Activated CD4-positive, alpha-beta memory T cell treated with anti-CD3 and anti-CD28 coated beads, Interleukin-2, amount 10 ng/mL, durations not matched to agents 7 days and 5 days (primary cell): ENCODE measurements at places on chromosomes 1 and 21.

- no peak for DNase-seq
Measured at GRCh38 chr1:247089616-247090375, 11.2 kb upstream of the ZNF670 start.

GRCh38 chr1:70896224-70896623 lies 151.4 kb downstream of the PTGER3 start:
- DNase-seq, result no peak

- DNase-seq, result no peak
Measured at GRCh38 chr1:227949341-227949921, 1.7 kb upstream of the WNT9A start.

DNA sequence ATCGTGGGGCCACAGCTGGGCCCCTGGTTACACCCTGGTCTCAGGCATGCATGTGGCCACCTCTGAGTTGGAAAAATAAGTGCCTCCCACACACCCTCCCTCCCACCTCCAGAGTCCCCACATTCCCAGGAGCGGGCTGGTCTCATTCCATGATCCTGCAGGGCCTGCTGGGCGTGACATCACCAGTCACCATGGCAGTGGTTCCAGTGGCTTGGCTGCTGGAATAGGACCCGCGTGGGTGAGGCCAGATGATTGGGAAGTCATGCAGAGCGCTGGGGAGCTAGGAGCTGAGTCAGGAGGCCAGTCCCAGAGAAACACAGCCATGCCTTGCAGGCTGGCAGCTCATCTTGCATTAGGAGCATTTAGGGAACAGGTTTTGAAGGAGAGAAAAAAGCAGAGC lies 125.4 kb upstream of the TMEM51 start:
- no peak for DNase-seq

DNA sequence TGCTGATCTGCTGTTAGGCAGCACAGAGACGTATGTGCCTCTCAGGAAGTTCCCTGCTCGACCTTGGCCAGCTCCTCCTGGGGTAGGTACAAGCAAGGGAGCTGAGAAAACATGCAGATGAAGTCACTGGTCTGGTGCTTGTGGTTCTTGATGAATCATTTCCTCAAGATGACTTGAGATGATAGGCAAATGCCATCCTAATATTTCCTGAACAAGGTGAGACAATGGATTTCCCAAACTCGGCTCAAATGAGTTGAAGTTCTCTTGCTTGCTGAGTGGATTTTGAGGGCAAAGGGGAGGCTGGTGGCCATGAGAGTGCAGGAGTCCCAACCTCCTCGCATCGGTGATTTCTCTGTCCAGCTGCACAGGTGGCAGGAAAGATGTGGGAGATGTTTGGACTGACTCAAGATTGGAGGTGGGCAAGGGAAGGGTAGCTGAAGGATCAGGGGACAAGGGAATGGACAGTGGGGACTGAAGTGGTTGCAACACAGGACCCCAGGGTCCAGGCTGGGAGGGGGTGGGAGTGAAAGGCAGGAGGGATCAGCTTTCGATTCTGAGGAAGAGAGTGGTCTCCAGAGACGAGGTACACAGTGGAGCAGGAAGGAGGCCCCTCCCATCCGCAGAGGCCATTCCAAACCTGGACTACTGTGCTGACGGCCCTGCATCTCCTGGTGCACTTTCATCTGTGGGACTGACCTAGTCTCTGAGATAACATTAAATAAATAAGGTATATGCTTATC lies 63.9 kb downstream of the CAPN2 start:
- peak; percentile 60 for DNase-seq

DNA sequence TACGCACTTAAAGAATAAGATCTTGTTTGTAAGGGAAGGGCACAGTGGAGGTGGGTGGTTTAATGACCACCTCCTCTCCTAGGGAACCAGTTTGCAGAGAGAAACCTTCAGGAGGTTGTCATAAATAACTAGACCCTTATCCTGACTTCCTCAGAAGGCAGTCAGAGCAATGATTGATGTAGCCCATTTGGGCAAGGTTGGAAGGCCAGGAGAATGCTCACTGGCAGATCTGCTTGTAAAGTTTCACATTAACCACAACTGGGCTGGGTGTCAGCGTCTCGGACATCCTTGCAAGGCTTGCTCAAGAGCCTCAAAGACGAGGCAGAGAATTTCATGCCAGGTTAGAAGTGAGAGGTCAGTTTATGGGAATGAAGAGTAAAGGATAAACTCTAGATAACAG lies 87.6 kb upstream of the TRABD2B start:
- no peak for DNase-seq

- DNase-seq, result no peak
Measured at GRCh38 chr1:231162970-231163829, 1.3 kb downstream of the TRIM67 start.

- no peak for DNase-seq
Measured at GRCh38 chr1:234570329-234571120, 39.5 kb downstream of the IRF2BP2 start.

GRCh38 chr1:46489638-46490405 lies at the start of gene DMBX1:
Gene DMBX1, plus strand, starts transcription at chr1:46489836. Its CDS starts 17,175 bp downstream, at chr1:46507011.
- DNase-seq, result peak; percentile 61

DNA sequence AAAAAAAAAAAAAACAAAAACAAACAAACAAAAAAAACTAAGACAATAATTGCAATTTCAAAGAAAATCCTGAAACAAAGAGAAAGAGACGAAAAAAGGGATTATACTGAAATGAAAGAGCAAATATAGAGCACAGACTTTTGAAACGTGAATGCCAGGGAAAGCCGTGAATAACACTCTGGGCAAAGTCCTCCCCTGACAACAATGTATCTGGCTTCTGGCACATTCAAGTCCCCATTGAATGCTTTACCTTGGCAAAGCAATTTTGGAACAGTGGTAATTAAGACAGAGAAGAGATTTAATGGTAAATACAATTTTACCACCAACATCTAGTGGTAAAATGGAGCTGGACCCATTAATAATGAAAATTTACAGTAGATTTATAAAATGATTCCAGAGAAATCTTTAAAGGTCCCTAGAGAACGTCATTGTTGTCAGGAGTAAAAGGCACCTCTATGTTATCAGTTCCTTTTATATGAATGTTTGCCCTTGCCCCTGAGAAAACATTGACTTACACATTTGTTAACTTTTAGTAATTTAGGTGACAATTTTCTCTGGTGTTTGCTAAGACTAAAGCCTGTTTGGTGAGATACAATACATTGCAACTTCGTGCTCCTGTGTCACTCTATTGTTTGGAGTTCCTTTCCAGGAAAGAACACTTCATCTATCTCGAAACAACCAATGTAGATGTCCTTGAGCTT lies 89.7 kb downstream of the GREM2 start:
- no peak for DNase-seq

GRCh38 chr1:219805191-219805590 lies 123.2 kb downstream of the SLC30A10 start:
- DNase-seq, result no peak

DNA sequence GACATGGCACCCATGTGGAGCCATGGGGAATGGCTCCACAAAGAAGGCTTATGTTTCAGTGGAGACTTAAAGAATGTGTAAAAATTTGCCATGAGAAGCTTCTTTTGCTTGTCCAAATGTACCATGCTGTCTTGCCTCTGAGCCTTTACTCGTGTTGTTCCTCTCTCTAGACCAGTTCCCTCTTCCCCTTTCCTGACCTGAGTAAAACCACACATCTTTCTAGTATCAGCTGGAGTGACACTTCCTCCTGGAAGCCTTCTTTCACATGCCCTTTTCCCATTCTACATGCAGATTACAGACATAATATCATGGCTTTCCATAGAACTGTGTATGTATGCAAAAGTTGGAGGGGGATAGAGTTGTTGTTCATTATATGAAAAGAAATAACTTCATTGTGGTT lies 13.6 kb upstream of the GPX7 start:
- DNase-seq, result no peak

DNA sequence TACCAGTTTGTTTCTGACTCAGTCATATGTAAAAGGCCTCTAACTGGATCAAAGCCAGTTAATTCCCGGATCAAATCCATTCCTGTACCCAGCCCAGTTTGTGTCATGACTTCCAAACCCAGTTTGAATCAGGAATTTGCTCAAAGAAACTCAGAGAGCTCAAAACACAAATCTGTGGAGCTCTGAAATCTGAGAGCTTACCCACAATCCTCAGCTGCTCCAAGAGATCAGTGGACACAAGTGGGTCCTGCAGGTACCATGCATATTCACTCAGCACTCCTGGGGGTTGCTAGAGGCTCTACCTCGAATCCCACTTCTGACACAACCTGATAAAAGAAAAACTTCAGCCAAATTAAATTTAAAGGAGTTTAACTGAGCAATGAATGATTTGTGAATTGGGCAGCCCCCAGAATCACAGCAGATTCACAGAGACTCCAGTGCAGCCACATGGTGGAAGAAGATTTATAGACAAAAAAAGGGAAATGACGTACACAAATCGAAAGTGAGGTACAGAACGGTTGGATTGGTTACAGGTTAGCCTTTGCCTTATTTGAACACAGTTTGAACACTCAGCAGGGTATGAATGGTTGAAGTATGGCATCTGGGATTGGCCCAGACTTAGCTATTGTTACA lies 11.9 kb upstream of the MRPL55 start:
- no peak for DNase-seq

DNA sequence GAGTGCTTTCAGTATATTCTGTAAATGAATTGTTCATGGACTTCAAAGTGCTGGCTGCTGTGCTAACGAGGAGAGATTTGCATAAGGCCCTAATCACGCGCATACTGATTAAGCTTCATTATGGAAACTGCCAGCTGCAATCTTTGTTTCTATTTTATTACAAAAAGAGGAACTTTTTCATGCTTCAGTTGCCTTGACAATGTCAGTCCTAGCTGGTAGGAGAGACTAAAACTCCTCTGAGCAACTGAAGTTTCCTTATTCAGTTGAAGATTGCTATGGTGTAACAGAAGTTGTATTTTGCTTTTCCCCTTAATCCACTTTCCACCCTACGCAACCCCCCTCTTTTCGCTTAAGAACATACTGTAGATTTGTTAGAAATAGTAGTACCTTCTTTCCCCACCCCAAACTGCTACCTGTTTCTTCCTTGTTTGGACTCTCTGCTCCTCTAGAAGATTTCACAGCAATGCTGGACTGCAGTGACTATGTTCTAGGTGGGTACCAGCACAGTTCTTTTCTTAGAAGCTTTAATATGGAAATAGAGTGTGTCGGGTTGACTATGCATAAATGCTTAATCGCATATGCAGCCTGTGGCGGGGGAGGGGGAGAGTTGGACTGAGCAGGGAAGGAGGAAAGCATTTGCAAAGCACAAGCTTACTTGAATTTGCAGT lies 108.3 kb downstream of the POU2F1 start:
- DNase-seq, result no peak

DNA sequence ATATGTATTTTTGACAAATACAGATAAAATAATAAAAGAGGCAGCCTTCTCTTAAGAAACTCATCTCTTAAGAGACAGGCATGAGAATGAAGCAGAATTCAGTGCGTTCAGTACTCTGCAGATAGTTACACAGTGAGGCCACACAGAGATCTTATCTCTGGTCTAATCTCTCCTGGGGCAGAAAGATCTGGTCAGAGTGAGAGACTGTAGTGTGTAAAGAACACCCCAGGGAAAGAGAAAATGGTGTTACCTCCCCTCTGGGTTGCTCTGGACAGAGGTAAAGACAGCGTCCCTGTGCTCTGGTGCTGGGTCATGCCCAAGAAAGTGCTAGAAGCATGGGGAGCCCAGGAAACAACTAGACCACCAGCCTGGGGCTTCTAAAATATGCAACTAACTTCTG lies 216.3 kb downstream of the SIPA1L2 start:
- DNase-seq, result no peak

DNA sequence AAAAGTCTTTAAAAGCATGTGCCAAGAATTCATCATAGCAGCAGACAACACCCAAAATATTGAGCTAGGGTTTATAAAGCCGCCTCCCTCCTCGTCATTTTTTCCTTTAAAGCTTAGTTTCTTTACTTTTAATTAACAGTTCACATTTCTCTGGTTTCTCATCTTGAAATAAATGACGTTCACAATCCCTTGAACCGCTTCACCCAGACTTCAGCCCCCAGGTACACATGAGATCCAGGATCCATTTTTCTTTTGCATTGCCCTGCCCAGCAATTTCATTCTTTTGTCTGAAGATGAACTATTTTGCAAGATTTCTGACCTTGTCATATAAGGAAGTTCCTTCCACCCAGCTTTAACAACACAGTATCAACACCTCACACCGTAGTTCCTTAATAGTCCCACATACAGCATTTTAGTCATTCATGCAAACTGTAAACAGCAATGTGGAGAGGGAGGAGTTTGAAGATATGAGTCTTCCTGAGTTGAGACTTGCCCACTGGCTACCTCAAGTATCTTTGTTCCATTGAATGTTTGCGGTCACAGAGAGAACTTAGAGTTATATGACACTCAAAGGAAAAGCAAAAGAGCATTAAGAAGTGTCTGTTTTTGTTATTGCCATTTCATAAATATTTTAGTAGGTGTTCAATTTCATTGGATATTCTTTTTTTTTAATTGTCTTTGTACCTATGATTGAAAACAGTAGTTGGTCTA lies 35.3 kb upstream of the CACYBP start:
- DNase-seq, result peak; percentile 29

DNA sequence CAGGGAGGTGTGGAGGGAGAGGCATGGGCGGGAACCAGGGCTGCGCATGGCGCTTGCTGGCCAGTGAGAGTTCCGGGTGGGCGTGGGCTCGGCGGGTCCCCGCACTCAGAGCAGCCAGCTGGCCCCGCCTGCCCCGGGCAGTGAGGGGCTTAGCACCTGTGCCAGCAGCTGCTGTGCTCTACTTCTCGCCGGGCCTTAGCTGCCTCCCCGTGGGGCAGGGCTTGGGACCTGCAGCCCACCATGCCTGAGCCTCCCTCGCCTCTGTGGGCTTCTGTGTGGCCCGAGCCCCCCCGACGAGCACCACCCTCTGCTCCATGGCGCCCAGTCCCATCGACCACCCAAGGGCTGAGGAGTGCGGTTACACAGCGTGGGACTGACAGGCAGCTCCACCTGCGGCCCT lies 38.6 kb upstream of the WARS2 start:
- DNase-seq, result no peak

GRCh38 chr1:43763497-43763973 lies 56.2 kb downstream of the ST3GAL3 start:
- DNase-seq, result peak; percentile 52

- DNase-seq, result no peak
Measured at GRCh38 chr1:51326839-51327238, 3.5 kb downstream of the TTC39A start.
